ENCODE measurements at places on chromosomes 6 and 20.

GRCh38 chr20:62704341-62704948 lies 4.2 kb upstream of the NTSR1 start:
- DNase-seq, result no peak

DNA sequence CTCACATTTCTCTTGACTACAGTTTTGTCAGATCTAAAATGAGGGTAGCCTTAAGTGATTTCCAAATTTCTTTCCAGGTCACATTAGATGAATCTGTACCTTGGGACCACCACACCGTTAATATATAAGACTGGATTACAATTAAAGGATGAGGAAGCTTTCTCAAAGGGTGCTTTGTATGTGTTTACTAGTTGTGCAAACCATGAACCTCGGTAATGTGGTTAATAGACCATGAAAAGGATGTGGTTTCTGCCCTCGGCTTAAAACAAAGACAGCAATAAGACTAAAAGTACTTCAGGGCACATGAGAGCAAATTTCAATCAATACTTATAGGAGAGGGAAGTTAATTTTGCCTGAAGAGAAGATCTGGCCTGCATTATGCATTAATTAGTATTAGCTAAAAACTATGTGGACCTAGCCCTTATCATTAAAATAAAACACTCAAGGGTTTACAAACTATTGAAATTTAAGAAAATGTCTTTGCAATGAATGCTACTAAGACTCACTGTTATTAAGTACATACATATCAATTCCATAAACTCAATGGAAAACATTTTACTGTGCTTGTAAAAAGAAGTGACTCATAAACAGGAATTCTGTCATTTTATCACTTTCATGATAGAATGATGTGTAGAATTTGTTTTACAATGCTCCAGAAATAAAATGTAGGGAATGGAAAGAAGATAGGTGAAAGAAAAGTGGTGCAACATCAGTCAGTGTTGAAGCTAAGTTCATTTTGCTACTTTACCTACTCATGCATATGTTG lies 936 bp upstream of the TMX4 start:
- DNase-seq, result no peak

DNA sequence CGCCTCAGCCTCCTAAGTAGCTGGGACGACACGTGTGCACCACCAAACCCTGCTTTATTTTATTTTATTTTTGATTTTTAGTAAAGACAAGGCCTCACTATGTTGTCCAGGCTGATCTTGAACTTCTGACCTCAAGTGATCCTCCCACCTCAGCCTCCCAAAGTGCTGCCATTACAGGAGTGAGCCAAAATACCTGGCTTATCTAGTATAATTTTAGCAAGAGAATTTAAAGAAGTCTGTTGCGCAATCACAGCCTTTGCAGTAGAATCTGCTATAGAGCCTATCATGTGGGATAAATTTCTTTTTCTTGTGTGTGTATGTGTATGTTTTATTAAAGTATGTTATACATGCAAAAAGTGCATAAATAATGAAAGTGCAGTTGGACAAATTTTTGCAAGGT lies 92.1 kb upstream of the ANKEF1 start:
- DNase-seq, result no peak

DNA sequence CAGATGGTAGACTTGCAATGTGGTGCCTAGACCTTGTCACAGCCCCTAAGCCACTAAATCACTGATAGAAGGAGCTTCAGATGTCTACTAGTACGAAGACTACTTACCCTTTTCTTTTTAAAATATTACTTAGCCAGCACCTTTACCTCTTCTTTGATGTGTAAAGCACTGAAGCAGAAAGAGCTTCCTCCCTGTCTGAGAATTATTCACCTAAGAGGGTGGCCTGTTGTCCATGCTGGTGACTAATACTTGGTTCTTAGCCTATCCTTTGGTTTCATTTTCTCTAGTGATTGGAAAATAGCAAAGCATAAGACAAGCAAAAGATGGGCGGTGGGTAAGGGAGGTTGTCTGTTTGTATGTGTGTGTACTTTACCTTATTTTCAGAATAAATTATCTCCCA lies 794.6 kb downstream of the TFAP2A start:
- DNase-seq, result no peak

Data from stimulated activated CD4-positive, alpha-beta T cell treated with anti-CD3 and anti-CD28 coated beads, Interleukin-12 subunit alpha, Interleukin-12 subunit beta, amount 100 ng/mL, for 48 hours (primary cell).